Colonic mucosa (tissue), 4 donors: ENCODE measurements at places on chromosomes 7 and 10.

DNA sequence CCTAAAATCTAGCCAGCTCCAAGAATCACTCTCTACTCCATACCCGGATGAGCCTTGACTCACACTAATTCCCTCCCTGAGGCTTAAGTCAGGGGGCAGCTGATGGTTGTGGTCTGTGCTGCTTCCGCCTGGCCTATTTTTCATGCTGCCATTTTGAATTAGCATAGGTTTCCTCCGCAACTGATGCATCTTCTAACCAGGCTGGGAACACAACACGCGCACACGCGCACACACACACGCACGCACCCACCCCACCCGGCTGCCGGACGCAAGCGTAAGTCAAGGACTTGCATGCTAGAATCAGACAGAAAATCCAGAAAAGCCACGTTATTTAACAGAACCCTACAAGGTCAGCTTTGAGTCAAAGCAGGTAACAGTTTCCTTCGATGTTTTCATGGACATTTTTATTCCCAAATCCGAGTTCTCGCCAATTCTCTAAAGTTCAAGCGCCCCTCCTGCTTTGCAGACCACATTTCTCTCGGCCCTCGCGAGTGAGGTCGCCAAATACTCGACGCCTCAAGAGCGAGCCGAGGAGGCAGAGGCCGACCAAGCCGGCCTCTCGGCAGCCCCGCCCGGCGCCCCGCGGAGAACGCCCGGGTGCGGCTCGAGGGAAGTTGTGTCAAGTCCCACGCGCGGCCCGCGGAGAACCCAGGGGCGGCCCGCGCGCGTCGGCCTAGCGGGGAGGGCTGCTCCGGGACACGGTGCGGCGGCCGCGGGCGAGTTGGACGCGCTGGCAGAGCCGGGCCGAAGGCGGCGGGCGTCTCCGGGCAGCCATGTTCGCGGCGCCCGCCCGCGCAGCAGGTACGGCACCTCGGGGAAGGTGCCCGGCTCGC, 961 bp downstream of the SCRN1 start:
- DNase-seq, result peak; percentile 68

- no peak for DNase-seq
Observed at GRCh38 chr7:151551820-151552219, 32.1 kb upstream of the RHEB start.

DNA sequence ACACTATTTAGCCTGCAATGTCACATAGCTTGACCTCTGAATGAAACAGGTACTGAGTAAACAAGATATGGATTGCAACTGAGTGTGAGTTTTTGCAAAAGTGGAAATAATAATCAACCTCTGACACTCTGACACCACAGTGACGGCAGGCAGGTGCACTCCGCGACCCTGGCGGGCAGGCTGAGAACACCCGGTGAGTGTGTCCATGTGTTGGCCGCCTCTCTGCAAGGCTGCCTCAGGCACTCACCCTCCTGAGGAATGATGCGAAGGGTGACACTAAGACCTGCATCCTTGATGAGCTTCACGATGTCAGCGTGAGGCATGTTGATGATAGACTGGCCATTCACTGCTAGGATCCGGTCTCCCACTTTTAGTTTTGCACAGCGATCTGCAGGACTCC, 336.2 kb downstream of the PHTF2 start:
- DNase-seq, result no peak

GRCh38 chr10:33893506-33893905, 559.0 kb upstream of the NRP1 start:
- DNase-seq, result no peak

GRCh38 chr7:149727899-149728476, 45.4 kb downstream of the ZNF467 start:
- DNase-seq, result no peak

DNA sequence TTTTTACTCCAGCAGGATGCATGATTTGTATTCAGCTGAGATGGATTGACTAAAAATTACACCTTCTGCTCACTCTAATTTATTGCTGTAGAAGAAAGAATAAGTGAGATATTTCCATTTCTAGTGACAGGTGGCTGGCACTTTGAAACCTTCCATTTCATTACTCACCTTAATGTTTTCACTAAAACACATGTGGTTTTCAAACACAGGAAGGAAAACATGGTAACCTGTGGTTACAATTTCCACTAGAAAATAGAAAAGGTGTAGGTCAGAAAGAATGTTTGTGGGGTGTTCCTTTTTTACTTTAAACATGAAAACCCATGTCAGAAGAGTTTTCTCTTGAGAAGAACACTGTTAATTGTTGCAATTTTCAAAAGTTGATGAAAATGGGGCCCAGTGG, 12.0 kb upstream of the PRKCQ start:
- no peak for DNase-seq

- DNase-seq, result no peak
Observed at GRCh38 chr7:148588168-148588567, 2.4 kb upstream of the C7orf33 start.

DNA sequence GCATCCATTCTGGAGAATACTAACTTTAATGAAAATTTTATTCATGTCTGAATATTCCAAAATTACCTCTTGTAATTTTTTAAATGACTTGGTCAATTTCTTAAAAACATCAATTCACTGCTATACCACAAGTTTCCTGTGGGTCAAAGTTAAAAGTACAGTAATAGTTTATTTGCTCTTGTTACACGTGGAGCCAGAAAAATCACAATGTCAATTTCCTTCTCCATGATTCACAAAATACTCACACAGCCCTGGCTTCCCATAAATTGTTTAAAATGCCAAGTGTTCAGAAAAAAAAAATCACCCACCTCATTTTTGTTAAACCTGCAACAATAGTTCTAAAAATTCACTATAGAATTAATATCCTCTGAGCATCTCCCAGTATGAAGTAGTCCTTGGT, 139.5 kb upstream of the GRM3 start:
- no peak for DNase-seq

DNA sequence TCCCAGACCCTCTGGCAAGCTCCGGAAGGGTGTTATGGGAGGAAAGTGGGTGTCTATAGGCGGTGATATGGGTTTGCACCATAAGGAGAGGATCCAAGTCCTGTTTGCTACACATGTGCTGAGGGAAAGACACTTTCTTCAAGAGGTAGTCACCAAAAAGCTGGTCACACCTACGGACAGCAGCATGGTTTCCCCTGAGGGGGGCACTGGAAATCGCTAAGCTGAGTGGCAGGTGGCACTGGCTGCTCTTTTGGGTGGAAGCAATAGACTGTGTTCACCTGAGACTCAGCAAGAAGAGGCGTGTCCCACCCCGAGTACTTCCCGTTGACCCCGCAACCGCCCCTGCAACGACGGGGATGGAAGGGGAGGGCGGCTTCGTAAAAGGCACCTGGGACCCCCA, 1.8 kb upstream of the FOXI2 start:
- DNase-seq, result no peak

- DNase-seq, result peak; percentile 72
Observed at GRCh38 chr10:5283305-5284158, 81.2 kb upstream of the UCN3 start.

DNA sequence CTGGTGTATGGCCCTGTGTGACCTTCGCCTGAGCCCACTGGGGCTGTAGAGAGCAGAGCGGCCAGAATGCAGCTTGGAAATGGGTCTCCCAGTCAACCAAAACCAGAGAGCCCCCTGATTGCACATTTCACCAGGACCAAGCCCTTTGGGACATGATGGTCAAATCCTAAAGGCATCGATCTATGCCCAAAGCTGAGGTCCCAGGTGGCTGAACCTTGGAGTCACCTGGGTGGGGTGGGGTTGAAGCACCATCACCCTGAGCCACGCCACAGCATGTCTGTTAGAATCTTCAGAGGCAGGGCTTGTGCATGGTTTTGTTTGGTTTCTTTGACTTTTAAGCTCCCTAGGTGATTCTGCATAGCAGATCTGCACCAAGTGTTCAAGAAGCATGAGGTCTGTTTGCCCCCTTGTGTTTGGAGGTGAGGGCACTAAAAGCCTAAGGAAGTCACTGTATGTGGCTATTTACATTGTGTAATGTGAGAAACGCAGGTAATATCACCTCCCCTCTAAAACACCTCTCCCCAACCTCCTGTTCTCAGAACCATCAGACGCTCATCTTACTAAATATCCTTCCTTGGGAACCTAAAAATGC, 9.6 kb downstream of the PKD1L1 start:
- DNase-seq, result no peak

- DNase-seq, result no peak
Observed at GRCh38 chr7:155683714-155684113, 39.3 kb downstream of the RBM33 start.

DNA sequence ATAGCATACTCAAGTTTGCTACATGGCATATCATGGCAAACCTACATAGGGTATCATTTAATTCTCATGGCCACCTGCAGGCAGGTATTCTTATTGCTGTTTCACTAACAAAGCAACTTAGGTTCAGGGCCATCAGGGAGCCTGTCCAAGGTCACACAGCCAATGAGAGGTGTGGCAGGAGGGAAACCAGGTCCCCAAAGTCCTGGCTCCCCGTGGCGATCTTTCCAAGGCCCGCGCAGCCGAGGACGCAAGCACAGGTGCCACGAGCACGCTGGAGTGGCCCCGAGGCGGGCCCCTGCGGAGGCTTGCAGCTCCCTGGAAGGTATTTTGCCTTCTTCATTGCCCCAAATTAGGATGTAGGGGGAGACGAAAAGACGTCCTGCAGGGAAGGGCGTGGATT, 20.8 kb downstream of the PRKAG2 start:
- DNase-seq, result no peak

GRCh38 chr10:95640891-95641315, 15.6 kb downstream of the ALDH18A1 start:
- no peak for DNase-seq
